ENCODE measurements at places on chromosomes 7 and 10.
A peak's percentile ranks its signal among the peaks of the same experiment; 100 is the strongest.

DNA sequence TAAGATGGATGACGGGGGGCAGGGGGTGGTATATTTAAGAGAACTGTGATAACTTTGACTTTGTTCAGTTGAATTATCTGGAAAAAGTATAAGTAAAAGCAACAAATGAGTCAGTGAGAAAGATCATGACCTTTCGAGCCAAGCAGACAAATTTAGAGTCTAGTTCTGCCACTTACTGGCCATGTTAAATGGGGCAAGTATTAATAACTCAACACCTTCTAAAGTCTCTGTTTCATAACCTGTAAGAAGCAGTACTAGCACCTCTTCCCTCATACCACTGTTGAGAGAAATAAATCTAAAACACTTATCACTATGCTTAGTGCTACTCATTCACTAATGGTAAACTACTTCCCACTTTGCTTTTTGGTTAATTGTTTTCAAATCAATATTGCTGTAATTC is 604.4 kb upstream of the LRRN3 start:
- no peak for DNase-seq

GRCh38 chr10:24723386-24723787 is 300 bp downstream of the ARHGAP21 start:
- peak; percentile 31 for DNase-seq

DNA sequence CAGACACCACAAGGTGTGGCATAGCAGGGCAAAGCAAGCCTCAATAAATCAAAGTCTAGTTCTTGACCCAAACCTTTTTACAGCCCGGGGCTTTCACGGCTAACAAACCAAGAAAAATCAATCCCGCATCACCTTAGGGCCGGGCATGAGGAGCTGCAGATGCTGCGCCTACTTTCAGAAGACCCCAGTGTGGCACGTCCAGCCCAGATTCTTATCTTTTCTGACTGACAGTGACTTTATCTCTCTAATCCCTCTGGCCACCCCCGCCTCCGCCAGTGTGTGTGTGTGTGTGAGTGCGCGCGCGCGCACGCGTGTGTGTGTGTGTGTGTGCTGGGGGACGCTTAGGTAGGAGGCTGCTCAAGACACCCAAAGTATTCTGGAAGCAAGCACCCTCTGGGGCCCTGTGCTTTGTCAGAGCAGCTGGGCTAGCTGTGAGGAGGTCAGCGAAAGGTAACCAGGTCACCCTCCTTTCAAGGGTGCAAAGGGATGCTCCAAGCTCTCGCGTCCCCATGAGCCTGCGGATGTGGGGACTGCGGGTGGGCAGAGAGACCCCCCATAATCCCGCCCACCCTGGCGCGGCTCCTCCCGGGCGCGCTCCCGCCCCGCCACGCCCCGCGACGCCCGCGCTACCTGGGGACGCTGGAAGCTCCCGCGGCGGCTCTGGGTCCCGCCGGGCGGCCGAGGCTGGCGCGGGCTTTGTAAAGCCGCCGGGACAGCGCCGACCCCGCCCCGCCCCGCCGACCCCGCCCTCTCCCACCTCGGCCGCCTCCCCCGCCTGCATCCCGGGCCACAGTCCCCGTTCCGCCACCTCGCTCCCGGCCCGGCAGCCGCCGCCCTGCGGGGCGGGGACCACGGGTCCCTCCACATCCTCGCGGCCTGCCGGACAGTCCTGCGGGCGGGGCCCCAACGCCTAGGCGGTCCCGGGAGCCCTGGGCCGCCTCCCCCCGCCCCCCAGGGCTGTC is 57.1 kb upstream of the RHOBTB1 start:
- DNase-seq: peak; percentile 15

- peak; percentile 72 for DNase-seq
These were observed 562 bp downstream of the TMEM243 start for GRCh38 chr7:87218796-87219544.

DNA sequence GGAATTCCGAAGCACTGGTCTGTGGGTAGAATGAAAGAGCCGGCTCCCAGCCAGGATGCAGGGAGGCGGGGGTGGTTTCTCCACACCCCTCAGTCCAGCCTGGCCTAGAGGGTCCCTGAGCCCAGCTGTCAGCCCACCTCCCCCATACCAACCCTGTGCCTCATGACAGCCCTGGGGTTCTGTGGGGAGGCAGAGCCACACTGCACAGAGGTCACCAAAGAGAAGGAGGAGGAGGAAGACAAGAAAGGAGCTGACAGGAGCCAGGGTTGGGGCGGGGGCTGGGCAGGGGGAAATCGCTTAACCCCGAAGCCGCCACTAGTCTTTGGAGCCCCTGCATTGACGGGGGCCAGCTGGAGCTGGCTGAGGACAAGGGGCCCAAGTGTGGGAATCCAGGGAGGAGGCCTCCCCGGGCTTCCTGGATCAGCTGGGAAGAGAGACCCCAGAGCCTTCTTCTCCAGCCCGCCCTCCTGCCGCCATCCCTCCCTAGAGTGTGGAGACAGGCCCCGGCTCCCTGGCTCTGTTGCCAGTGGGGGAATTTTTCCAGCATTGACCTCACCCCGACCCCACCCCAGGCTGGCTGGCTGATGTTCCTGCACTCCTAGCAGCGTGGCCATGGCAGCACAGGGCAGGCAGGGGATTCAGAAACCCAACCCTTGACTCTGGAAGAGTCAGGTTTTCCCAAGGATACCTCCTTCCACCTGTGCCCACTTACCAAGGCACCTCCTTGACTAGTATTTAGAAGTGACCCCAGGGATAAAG is 32.5 kb downstream of the KAZALD1 start:
- DNase-seq: no peak

GRCh38 chr7:129308047-129308446 is 83.2 kb downstream of the AHCYL2 start:
- DNase-seq: peak; percentile 48

- no peak for DNase-seq
These were observed 81.9 kb downstream of the SKAP2 start for GRCh38 chr7:26782501-26782900.
